ENCODE measurements at places on chromosomes 6 and 20. TPM values are rescaled to one million over a fixed set of nuclear protein-coding genes. Genes with fewer than 3 reads are reported as not detected.

MATN4 gene
- 0.57 TPM for polyA plus RNA-seq

- DNase-seq = peak; percentile 50
These were observed 30.6 kb upstream of the ZNF184 start for GRCh38 chr6:27503436-27504030.

- DNase-seq = no peak
These were observed 107.7 kb downstream of the KIF6 start for GRCh38 chr6:39617520-39617919.

GRCh38 chr20:2585811-2586210 lies 49.4 kb downstream of the TMC2 start:
- no peak for DNase-seq

GRCh38 chr6:55916188-55916587 lies 40.8 kb upstream of the BMP5 start:
- DNase-seq = no peak

- DNase-seq = no peak
These were observed 165.5 kb upstream of the SCGN start for GRCh38 chr6:25486550-25486949.

GRCh38 chr6:7203939-7204338 lies 96.2 kb downstream of the RREB1 start:
- no peak for DNase-seq
